NCI-H524 (cell line): ENCODE measurements at places on chromosomes 7 and 10.
A peak's percentile ranks its signal among the peaks of the same experiment; 100 is the strongest.

DNA sequence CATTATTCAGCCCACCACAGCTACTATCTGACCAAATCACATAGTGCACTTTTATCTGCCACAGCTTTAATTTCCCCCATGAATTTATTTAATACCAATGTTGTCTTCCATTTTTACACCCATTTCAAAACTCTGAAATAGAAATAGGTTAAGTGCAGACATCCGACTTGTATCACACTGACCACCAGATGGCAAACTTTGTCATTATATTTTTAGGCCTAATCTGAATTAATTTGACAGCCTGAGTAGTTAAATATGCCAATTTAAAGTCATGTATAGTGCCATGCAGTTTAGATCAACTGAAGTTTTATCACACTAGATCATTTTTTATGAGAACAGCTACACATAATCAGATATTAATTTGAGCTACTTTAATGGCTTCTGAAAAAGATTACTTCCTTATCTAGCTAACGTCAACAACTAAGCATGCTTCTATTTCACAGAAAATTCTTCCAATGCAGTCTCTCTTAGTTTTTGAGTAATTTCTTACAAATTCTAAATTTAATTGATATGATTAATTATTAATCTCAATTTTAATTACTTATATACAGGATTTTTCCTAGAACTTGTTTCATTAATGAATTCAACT is 566.4 kb downstream of the GFRA1 start:
- DNase-seq = peak; percentile 10

DNA sequence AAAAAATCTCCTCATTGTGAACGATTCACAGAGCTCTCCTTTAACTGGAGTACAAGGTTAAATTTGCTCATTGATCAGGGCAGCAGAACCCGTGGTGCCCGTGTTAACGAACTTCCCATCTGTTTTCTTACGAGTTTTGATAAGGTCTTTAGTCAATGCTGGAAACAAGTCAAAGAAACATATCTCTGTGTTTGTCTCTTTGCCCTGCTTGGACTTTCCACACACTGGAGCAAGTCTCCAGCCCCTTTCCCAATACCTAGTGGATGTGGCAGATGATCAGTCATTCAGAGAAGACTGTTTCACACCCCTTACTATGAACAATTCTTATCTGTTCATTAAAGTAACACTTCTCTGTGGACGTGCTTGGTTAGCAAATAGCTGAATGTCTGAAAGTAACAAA is 121.3 kb downstream of the ARID5B start:
- DNase-seq = no peak

DNA sequence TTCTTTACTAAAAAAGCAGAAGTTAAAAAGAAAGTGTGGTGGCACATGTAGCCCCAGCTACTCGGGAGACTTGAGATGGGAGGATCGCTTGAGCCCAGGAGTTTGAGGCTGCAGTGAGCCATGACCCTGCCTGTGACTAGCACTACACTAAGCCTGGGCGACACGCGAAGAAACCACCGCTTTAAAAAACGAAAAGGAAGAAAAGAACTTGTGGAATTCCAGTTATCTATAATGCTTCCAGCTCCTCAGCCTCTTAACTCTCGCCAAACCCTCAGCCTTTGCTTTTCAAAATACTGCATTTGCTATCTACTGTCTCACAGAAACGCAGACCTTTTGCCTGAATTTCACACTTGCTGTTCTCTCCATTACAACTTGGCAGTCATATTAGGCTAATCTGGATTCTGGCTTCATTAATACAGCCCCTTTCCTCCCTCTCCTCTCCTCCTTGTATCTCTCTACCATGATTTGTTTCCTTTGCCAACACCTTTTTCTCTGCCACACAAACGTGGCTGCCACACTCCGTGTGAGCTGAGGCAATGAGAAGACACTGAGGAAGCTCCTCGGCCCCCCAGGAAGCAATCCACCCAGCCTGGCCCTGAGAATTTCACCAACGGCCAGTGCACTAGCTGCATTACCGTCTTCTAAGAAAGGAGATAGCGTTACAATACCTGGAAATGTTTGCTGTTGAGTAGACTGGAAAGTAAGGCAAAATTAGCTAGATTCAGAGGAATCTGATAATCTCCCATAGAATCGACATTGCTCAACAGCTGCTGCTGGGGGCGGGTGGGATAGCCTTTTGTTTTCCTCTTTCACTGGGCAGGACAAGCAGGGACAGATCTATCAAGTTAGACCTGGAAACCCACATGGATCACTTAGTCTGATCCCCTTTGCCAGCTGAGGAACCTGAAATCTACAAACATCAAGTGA is 37.2 kb downstream of the CALML5 start:
- no peak for DNase-seq

DNA sequence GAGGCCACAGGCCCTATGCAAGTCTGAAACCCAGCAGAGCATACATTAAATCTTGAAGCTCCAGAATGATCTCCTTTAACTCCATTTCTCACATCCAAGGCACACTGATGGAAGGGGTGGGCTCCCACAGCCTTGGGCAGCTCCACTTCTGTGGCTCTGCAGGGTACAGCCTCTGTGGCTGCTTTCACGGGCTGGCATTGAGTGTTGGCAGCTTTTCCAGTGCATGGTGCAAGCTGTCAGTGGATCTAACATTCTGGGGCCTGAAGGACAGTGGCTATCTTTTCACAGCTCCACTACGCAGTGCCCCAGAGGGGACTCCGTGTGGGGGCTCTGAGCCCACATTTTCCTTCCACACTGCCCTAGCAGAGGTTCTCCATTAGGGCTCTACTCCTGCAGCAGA is 265.7 kb upstream of the MAGI2 start:
- no peak for DNase-seq

DNA sequence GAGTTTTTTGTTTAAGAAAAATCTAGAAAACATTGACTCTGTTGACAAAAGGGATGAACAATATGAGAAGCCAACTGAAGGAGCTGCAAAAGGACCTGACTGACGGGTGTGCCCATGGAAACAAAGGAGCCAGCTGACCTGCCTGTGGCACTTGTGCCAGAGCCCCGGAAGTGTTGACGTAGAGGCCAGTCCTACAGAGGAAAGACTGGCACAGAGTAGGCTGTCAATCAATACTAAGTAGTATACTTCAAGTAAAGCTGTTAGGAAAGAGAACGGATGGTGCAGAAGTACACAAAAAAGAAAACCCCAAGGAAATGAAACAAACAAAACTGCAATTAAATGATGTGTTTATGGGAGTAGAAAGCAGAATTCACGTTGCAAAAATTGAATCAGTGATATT is 19.0 kb upstream of the ABI1 start:
- peak; percentile 22 for DNase-seq
